NCI-H2081 (cell line): ENCODE measurements at places on chromosomes 1 and 21.

GRCh38 chr1:2812136-2812535 is 10.6 kb upstream of the TTC34 start:
- no peak for DNase-seq

GRCh38 chr1:118986555-118987467 is 1.3 kb downstream of the TBX15 start:
- DNase-seq = no peak

GRCh38 chr1:229537894-229538293 is 20.6 kb downstream of the ABCB10 start:
- DNase-seq = no peak

GRCh38 chr1:2303016-2303775 is 75.1 kb downstream of the SKI start:
- no peak for DNase-seq

GRCh38 chr1:235553112-235553551 is 48.9 kb upstream of the B3GALNT2 start:
- DNase-seq = no peak

GRCh38 chr1:89820422-89821321 is at the start of gene LRRC8D:
TSS of gene LRRC8D (plus strand) at chr1:89821032. CDS start at chr1:89933069, 112,037 bp downstream.
- DNase-seq = peak; percentile 87

GRCh38 chr1:39679821-39680220 is 7.9 kb upstream of the NT5C1A start:
- DNase-seq = no peak

DNA sequence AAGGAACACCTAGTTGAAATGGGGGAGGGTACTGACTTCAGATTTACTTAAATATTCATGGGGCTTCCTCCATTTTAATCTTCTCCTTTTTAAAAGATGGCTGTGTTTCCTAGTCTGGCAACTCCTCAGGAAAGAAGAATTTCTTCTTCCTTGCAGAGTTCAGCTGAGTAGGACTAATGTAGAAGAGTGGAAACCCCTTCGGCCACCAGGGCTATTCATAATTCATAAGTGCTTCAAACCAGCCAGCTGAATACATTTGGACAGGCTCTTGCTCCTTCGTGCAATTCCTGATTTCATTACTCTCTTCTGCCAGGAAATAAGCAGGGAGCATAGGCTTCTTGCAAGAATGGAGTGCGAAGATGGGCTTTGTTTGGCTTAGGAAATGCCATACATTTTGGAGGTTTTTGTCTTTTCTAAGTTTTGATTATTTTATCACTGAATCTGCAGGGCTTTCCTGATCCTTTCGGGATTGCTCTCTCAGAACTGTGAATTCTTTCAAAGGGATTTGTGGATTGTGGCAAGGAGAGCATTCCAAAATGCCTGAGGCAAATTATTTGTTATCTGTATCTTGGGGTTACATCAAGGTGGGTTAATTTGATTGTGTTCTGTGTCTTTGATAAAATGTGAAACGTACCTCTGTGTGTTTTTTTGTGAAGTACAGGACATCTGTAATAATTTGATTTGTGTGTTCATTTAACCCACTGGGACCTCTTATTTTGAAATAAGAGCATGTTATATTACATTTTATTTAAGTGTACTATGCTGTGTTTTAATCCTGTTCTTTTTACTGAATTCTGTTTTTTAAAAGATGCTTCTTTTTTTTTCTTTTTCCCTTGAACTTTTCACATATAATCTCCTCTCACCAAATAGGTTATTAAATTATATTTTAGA is 179.4 kb upstream of the SGIP1 start:
- no peak for DNase-seq

GRCh38 chr1:205484985-205485967 is 19.2 kb upstream of the CDK18 start:
- DNase-seq = peak; percentile 83
